ENCODE measurements at places on chromosomes 5 and 9.
A peak's percentile ranks its signal among the peaks of the same experiment; 100 is the strongest.

GRCh38 chr9:126397056-126397455, 70.4 kb downstream of the MVB12B start:
- DNase-seq: peak; percentile 2

DNA sequence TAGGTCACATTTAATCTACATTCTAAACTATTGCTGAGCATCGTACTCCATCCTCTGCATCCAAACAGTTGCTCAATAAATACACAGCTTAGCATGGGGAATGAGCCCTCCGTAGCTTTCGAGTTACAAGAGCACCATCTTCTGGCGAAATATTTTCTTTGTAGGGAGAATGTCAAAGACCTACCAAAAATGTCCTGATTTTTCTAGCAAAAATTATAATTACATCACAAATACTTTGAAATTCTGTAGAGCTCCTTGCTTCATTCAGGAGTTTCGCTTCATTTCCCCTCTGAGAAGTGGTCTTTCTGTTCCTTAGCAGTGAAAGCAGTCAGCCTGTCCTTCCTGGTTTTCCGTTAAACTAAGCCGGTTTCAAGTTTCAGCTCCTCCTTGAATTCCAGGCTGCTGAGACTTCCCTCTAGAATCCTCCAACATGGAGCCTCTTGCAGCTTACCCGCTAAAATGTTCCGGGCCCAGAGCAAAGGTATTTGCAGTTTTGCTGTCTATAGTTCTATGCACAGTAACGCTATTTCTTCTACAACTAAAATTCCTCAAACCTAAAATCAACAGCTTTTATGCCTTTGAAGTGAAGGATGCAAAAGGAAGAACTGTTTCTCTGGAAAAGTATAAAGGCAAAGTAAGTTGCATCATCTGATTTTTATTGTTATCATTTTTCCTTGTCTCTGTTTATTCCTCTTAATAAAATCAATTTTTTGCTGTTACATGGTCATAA, at the start of gene GPX8:
TSS of gene GPX8 (plus strand) at position 409 of the 730 bp plus-strand sequence. CDS start at position 431, 22 bp downstream.
- no peak for DNase-seq

DNA sequence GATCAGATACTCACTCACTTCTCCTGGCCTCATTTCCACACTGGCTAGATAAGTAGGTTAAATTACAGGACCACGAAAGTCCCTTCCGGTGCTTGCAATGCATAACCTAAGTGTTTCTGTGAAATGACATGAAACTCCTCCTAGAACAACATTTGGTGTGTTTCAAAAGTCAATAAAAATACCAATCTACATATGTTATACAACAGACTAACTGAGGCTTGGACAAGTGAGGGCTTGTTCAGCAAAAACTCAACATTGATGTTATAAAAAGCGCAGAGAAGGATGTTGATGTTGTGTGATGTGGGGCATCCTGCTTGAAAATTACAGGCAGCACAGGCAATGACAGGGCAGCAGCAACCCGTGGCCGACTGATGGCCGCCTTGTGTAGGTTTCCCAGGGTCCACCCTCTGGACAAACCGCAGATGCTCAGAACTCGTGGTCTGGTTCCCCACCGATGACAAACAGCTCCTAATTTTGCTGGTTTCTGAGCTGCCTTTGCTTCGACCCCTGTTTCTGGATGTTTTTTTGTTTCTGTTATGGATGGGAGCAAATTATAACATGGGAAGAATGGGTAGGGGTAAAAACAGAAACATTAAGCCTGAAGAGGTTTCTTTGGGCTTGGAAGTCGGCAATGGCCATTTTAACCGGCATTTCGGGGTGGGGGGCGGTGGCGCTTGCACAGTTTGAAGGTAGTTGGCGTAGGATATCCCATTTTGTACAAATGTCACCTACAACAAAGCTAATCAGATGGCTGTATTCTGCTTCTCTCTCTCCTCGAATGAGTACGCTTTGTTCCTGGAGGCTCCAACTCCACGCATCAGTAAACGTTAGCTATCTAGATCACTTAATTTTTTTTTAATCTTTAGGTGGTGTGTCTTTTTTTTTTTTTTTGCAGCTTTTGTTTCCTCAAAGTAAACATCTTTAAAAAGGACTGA, 116.1 kb downstream of the PDZD2 start:
- DNase-seq: no peak

GRCh38 chr5:56278335-56278753, 45.2 kb upstream of the ANKRD55 start:
- no peak for DNase-seq

DNA sequence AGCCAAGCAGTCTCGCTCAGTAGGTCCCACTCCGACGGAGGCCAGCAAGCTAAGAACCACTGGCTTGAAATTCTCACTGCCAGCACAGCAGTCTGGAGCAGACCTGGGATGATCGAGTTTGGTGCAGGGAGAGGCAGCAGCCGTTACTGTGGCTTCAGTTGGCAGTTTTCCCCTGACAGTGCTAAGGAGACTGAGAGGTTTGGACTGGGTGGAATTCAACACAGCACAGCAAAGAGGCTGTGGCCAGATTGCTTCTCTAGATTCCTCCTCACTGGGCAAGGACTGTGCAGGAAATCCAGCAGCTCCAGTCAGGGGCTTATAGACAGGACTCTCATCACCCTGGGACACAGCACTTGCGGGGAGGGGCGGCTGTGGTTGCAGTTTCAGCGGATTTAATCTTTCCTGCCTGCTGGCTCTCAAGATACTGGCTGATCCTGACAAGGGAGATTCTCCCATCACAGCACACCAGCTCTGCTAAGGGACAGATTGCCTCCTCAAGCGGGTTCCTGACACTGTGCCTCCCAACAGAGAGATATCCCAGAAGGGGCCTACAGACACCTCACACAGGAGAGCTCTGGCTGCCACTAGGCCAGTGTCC, 122.1 kb downstream of the YIPF5 start:
- no peak for DNase-seq

GRCh38 chr9:134396258-134396742, 70.0 kb downstream of the RXRA start:
- DNase-seq: no peak

DNA sequence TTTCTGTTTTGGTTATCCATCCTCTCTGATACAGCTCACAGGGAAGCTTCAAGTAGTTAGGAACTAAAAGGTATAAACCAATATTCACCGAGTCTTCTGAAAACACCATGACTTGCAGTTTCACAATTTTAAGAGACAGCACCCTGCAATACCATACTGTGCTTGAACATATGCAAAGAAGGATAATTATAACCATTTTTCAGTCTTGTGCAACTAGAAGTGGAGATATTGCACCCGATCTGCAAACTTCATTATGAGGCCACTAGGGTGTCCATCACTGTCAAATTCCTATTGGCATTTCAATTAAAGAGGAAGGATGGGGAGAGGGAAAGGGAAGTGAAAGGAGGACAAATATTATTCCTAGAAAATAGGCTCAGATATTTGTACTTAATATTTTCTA, 32.4 kb upstream of the CEP120 start:
- DNase-seq: no peak

DNA sequence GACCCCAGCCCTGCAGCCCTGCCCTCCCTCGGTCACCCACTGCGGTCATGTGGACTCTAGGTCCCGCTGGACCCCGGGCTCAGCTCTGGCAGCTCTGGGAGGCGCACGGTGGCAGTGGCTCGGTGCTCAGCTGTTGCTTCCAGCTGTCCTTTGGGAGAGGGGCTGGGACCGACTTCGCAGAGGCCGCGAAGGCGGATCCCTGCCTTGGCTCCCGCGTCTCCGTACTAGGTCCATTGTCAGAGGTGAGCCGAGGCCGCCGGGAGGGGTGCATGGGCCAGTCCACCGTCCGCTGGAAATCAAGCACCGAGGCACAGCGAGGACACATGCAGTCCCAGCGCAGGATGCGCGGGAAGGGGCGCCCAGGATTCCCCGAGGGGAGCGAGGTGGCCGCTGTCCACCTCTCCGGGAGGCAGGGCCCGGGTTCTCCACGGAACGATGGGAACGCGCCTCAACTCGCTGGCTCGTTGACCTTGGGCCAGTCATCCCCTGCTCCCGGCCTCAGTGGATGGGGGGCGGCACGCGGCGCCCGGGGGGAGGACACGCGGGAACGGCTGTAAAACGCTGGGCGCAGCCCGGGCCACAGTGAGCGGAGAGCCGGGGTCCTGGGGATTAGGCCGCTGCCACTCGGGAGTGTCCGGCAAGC, 732 bp downstream of the GBGT1 start:
- no peak for DNase-seq

DNA sequence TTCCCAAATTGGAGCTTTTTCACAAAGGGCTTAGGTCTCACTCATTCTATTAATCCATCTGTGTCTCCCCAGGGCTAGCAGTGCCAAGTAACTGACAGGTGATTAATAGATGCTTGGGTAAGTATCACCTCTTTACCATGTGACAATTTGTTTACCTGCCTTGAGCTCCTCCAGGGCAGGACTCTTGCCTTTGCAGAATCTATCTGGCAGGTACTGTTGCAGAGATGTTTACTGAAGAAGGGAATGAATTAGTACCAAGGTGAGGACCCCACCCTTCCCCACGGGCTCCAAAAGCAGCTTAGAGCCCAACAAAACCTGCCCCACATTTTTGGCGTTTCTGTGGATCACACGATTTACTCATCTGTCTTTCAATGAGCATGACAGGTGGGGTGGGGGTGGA, 698 bp upstream of the TGFBI start:
- DNase-seq: no peak

GRCh38 chr5:178473854-178474253, 116.3 kb downstream of the COL23A1 start:
- no peak for DNase-seq

GRCh38 chr5:35476797-35477196, 140.9 kb upstream of the SPEF2 start:
- no peak for DNase-seq

DNA sequence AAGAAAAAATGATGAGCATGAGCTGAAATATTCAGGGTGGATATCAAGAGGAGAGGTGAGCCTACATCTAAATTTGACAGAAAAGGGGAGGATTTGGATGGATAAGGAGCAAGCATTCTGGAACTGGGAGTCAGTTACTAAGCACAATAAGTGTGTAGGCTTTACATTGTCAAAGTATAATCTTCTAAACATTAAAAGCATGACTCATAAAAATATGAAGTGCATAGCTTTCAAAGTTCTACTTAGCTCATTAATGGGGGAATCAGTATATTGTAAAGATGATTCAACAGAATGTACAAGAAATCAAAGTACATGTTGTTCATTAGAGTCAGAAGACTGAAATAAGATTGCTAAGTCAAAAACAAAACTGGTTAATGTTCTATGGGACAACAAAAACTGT, 248.0 kb upstream of the GAS1 start:
- DNase-seq: no peak

DNA sequence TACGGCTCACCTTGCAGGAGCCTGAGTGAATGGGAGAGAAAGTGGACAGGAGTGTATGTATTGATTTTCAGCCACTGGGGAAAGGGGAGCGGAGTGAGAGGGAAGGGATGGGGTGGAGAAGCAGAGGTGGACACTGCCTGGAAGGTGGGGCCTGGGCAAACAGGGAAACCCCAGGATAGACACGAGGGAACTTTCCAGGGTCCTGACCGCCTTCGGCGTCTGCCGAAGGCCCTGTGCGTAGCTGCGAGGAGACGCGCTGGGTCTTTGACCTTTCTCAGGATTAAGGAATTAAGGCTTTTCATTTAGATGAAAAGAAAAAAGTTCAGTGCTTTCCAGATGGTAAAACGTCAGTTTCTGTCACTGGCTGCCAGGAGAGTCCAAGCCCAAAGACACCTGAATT, 134.6 kb upstream of the RAPGEF1 start:
- no peak for DNase-seq

DNA sequence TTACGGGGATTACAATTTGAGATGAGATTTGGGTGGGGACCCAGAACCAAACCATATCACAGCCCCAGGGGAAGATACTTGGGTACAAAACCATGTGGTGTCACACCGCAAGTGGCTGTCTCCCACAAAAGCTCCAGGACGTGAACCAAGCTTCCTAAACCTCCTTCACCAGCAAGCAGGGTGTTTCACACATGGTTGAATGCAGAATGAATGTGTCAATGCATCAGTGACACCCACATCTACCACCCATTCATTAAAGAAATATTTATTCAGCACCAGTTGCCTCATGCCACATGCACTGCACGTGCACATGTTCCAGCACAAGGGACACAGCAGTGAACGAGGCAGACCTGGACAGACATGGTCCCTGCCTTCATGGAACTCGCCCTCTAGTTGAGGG, 70.9 kb upstream of the SPOCK1 start:
- DNase-seq: no peak

- no peak for DNase-seq
Observed at GRCh38 chr5:6302075-6302474, 76.3 kb downstream of the MED10 start.

DNA sequence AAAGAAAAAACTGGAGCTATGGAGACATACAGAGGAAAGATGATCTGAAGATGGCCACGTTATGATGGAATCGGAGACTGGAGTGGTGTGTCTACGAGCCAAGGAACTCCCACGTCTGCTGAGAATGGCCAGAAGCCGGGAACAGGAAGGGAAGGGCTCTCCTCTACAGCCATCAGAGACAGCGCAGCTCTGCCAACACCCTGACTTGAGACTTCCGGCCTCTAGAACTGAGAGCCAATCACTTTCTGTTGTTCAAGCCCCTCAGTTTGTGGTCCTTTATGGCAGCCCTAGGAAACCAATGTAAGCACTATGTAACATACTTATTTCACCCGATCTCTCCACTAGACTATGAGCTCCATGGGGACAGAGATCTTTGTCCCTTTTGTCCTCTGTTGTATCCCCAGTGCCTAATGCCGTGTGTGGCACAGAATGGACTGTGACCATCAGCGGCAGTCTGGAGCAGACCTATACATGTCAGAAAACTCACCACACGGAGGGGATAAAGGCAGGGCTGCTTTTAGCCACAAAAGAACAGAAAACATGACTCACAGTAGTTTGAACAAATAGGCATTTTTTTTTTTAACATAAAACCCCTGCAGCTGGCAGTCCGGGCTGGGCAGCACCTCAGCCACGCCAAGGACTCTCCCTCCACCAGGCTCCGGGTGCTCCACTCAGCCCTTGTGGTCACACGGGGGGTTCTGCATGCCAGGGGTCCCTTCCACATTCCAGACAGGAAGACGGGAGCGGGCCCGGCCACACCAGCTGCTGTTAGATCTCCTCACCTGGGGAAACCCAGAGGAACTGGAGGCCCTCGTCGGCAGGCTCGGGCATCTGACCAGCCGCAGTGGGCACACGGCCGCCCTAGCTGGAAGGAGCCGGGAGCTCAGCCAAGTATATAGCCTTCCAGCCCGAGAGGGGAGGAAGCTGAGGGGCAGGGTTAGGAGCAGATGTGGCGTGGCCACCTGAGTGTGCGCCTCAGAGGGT, 16.1 kb upstream of the MXD3 start:
- DNase-seq: no peak

GRCh38 chr5:157710882-157711281, 20.3 kb upstream of the THG1L start:
- no peak for DNase-seq

DNA sequence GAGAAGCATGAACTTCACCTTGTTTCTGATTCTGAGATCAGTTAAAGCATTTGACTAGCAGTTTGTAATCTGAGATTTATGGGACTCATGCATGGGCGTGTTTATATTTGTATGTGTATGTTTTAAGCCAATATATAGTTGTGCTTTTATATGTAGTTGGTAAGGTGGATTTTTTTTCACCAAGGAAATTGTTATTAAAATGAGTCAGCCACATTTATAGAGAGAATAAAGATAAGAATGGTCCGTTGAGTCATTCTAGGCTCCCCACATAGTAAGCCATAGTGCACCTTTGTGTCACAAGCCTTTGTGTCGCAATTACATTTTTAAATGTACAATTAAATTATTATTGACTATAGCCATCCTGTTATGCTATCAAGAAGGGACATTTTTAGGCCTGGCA, 89.0 kb downstream of the NLN start:
- DNase-seq: no peak

- DNase-seq: peak; percentile 14
Observed at GRCh38 chr5:94793816-94794198, 175.3 kb downstream of the SLF1 start.

All from DMS79 (cell line).